ENCODE measurements at places on chromosomes 7 and 10.

GRCh38 chr10:124151466-124152095, 58.2 kb upstream of the CHST15 start:
- no peak for DNase-seq

DNA sequence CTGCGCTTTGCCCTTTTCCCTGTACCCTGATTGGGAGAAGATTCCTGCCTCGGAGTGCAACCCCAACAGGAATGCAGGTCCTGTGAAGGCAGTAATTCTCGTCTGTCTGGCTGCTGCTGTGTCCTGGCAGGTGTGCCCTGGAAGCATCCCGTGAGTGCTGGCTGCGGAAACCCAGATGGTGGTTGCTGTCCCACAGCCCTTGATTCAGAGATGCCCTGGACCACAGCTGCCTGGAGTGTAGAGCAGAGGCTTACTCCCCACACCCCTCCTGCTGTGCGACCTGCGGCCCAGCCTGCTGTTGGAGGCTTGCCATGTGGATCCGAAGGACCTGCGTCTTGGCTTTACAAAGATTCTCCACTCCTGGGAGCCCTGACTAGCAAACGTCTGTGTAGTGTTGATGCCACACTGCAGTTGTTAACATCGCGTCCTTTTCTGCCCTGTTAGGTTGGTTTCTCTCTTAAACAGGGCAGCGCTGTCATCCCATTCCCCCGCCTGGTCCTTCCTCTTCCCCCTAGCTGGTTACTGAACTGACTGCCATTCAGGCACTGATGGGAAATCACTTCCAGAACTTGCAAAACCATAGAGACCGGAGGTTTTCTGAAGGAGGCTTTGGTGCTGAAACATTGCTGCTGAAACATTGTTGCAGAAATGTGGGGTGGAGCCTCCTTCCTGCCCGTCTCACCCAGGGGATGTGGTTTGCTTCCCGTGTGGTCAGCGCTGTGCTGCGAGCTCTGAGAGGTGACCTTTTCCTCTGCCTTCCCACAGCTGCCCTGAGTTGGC, 53.3 kb downstream of the DNAJB6 start:
- peak; percentile 66 for DNase-seq

DNA sequence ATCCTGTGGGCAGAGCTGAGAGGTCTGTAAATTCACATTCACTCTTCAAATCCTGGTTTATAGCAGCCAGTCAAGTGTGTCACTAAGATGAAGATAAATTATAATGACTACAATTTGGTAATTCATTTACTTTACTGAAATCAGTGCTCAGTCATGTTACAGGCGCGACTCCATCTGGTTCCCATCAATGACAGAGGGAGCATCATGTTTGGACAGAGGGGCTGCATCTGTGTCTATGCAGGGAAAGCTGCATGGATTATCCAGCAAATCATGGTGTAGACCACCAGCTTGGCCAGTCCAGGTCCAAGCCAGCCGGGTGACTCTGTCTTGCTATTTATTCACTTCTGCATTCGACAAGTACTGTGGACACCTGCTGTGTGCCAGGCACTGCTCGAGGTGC, 214.1 kb upstream of the ZNF32 start:
- no peak for DNase-seq

- DNase-seq, result no peak
These were observed 25.4 kb upstream of the PAPSS2 start for GRCh38 chr10:87634311-87634710.

DNA sequence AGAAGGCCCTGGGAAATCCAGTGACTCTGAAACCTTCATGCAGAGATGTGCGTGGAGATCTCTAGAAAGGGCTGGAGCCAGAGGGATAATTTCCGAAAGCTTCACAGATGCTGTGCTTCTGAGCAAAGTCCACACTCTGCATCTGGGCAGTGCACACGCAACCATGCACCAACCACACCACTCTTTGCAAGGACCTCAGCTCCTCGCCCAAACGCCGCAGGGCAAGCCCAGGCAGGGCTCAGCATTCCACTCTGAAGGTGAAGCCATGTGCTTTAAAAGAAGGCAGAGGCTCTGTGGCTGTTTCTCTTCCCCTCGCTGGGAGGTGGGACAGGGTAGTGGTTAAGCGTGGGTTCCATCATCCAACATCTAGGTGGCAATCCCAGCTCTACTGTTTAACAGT, 48.4 kb downstream of the ASB13 start:
- no peak for DNase-seq

- no peak for DNase-seq
These were observed 891.1 kb upstream of the GHITM start for GRCh38 chr10:83248106-83248631.

DNA sequence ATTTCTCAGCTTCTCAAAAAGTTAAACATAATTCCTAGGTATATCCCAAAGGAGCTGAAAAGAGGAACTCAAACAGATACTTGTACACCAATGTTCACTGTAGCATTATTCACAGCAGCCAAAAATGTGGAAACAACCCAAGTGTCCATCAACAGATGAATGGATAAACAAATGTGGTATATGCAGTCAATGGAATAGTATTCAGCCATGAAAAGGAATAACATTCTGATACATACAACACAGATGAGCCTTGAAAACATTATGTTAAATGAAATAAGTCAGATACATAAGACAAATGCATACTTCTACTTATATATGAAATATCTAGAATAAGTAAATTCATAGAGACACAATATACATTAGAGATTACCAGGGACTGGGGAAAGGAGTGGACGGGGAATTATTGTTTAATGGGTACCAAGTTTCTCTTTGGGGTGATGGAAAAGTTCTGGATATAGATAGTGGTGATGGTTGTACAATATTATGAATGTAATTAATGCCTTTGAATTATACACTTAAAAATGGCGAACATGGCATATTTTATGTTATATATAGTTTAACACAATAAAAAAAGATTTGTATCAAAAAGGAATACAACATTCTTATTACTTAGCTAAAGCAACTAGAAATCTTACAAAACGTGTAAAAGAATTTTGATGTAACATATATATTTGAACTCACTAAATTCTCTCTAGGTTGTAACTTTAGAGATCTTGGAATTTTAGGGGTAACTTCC, 15.0 kb downstream of the PEX1 start:
- no peak for DNase-seq

Measured in Kasumi-1 (cell line).